ENCODE measurements at places on chromosomes 2 and 18.

GRCh38 chr18:12819322-12819721 is 64.7 kb downstream of the PTPN2 start:
- DNase-seq: no peak

GRCh38 chr18:58140387-58141325 is 96.6 kb downstream of the NEDD4L start:
- DNase-seq: no peak

DNA sequence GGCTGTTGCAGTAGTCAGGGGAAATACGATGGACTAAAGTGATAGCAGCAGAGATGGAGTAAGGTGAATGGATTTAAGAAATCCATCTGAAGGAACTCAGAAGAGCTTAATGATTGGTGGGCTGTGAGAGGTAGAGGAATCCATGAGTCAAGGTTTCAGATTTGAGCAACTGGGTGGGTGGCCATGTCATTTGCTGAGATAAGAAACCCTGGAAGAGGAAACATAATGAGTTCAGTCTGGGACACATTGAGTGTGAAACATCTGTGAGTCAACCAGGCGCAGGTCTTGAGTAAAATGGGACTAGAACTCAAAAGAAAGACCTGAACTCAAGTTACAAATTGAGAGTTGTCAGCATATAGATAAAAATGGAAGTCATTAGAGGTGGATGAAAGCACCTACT is 19.7 kb upstream of the ASNSD1 start:
- no peak for DNase-seq

DNA sequence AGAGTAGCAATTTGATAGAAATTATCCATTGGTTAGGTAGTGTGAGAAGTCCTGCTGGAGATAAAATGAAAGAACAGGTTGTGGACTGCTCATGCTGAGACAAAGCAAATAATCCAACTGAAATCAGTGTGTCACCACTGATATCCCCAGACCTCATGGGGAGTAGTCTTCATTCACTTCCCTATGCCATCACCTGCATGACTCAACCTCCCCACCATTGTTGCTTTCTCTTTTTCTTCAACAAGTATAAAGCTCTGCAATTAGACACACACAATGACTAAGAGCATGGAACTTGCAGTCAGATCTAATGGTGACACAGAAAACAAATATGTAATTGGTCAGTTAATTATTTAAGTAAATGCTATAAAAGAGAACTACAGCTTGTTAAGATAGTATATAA is 475.3 kb downstream of the RIT2 start:
- no peak for DNase-seq

- DNase-seq: no peak
These were observed 216.3 kb upstream of the DTNA start for GRCh38 chr18:34493566-34494358.

DNA sequence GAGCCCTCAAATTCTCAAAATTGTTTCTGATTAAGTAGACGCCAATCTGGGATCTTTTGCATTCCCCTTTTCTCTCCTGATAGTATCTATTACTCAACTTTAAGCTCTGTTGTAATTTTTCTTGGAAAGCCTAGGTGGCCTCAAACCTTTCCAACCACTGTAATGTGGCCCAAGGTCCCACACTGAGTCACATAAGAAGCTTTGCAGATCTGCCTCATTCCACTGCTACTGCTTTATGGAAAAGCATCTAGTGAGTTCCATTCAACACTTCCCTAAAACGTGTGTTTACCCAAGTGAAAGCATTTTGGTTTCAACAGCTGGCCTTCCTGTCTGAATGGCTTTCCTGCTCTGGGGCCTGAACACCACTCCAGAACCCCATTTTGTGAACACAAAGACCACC is 493.6 kb upstream of the SPHKAP start:
- no peak for DNase-seq

DNA sequence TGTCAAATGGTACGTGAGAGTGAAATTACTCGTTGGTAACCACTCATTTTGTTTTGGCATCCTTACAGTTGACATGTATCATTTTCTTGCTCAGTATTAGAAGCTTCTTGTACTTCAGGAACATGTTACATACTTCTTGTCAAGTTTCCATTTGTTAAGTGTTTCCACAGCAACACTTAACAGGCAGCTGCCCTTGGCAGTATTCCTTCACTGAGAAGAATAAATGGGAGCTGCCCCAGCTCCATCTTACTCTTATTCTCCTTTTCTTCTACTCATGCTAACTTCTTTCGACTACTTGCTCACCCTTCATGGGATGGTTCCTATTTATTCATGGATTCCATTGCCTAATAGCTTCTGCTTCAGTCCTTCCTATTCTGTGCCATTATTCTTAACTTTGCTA is 60.1 kb upstream of the TUBA3E start:
- no peak for DNase-seq

- DNase-seq: no peak
These were observed 220.2 kb downstream of the CLIP4 start for GRCh38 chr2:29335396-29335795.

DNA sequence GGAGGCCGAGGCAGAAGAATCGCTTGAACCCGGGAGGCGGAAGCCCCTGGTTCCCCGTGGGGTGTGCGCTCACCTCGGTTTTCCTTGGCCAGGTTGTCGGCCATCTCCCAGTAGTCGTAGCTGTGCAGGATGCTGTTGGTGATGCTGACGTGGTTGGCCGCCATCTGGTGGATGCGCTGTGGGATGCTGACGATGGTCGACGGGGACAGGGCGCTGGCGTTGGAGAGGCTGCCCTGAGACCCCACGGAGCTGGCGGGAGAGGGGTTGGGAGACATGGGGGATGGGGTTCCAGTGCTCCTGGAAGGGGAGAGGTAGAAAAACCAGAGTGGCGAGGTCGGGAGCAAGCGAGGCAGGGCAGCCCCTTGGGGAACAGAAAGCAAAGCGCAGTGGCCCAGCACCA is 64.4 kb upstream of the REV1 start:
- DNase-seq: no peak

- no peak for DNase-seq
These were observed 29.6 kb downstream of the MRO start for GRCh38 chr18:50790241-50790640.

DNA sequence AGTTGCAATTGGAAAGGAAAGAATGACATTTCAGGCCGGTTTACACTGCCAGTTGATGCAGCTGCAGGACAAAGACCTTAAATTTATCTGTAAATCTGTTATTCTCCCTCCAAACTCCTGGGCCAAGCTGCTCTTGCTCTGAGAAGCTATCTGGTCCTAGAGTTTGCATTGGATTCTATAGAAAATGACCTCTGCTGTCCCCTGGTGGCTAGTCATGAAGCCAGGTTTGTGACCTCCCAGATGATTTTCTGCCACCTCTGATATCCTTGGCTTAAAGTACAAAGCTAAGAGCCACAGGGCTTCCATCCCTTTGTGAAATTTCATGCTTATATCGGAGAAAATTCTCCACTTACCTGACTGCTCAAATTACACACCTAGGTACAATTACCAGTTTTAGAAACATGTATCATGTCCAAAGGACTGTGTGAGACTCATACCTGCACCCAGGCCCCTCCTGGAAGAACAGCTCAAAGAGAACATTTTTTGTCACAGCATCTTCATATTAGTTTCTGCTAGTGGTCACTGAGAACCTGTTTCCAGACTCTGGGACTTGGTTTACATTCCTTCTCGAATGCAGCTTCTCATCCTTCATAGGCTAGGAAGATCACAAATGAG is 28.9 kb upstream of the IER3IP1 start:
- DNase-seq: peak; percentile 21

DNA sequence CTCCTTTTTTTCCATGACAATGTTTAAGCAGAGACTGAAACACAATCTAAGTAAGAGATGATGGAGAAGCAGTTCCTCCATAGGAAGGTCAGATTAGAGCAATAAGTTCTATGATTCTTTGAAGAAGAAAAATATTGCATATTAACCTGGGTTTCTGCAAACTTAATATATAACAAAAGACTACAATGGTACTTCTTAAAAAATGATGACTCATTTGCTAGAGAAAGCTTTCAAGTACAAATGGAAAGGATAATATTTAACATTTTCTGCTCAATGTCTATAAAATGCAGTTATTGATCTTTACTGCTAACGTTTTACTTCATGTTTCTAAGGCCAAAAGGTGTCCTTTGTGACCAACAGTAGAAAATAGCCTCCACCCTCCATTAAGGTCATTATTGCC is 158.6 kb downstream of the DOCK10 start:
- no peak for DNase-seq

DNA sequence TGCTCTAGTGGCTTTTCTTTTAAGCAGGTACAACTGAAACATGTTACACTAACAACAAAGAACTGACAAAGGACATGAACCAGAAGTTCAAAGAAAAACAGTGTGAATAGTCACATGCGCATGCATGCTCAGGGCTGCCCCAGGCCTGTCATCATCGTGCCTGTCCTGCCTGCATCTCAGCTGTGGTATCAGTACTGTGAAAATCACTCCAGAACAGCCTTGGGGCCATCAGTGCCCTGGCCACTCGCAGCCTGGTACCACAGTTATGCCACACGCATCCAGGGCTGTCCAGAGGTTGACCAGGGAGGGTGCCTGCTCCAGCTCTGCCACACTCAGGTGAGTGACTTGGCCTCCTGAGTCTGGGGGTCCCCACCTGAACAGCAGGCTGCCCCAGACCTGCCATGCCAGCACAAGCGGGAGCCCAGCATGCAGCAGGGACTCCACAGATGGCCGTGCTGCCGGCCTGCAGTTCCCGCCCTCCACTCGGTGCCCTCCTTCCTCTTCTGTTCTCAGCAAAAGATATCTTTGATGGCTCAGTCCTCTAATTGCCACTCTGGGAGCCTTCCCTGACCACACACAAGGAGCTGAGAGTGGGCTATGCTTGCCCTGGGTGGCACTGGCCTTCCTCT is 12.3 kb downstream of the LIMS2 start:
- DNase-seq: no peak

DNA sequence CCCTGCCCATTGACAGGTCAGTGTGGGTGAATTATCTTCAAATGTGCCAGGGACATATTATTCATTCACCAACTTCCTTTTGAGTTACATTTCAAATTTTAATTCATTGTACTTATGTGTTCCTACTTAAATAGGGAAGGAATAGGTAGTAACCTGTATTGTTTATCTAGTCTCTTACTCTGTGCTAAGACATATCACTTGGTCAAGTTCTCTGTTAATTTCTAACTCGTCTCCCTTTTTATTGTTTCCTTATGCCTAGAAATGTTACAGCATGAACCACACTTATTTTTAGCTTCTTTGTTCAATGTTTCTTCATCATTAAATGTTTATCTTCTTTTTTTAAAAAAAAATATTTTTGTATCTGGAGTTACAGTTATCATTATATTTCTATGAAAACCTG is 151.9 kb downstream of the HAUS1 start:
- no peak for DNase-seq

Measured in T follicular helper cell (primary cell).